Pancreas (tissue), 10 donors: ENCODE measurements at places on chromosomes 16 and 17. TPM values are rescaled to one million over a fixed set of nuclear protein-coding genes. Genes with fewer than 3 reads are reported as not detected.

Gene OTOA
- polyA plus RNA-seq: not detected

Gene KRT23
- polyA plus RNA-seq: 7.6 TPM

Gene STX1B
- 0.82 TPM for polyA plus RNA-seq

Gene SLFN14
- polyA plus RNA-seq: not detected
